Progenitor cell of endocrine pancreas (in vitro differentiated cells): ENCODE measurements at places on chromosomes 5 and 9. TPM values are rescaled to one million over a fixed set of nuclear protein-coding genes. Genes with fewer than 3 reads are reported as not detected.

Gene SLC1A1
- total RNA-seq = 3.8 and 5.6 TPM in 2 replicates

Gene MOB3B
- 15.3 and 15.4 TPM in 2 replicates for total RNA-seq

- DNase-seq = no peak
- peaks cover 1% of the 10 kb centered on the region for H3K4me1 ChIP-seq
- H3K36me3 ChIP-seq = peaks cover 2% of the 10 kb centered on the region
- no peak overlapping the region for H3K27ac ChIP-seq
- peaks cover 27% of the 10 kb centered on the region for H3K27me3 ChIP-seq
Measured at GRCh38 chr9:127368852-127369402, 28.0 kb upstream of the SLC2A8 start.

DNA sequence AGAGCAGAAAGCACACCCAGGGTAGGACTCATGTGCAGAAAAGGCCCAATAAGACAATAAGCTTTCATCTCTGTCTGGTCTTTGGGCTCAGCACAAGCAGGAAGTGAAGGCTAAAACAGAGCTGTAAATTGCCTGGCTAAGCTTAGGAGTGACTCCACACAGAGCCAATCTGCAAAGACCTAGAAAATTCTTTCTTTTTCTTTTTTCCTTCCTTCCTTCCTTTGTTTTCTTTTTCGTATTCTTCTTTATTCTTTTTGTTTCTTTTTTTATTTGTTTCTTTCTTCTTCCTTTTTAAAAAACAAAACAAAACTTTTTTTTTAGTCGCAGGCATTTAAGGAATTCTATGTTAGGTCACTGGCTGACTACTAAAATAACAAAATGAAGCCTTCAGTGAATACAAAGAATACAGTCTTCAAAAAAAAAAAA, 12.2 kb downstream of the SLC35A4 start:
- no peak overlapping the region for H3K4me3 ChIP-seq
- no peaks in the 10 kb centered on the region for H3K27me3 ChIP-seq
- no peaks in the 10 kb centered on the region for H3K36me3 ChIP-seq

- H3K36me3 ChIP-seq = no peaks in the 10 kb centered on the region
- H3K27ac ChIP-seq = no peak overlapping the region
- H3K4me3 ChIP-seq = no peak overlapping the region
- H3K27me3 ChIP-seq = peaks cover 40% of the 10 kb centered on the region
- H3K4me1 ChIP-seq = no peaks in the 10 kb centered on the region
Measured at GRCh38 chr5:135824541-135825041, 9.9 kb upstream of the SLC25A48 start.

DNA sequence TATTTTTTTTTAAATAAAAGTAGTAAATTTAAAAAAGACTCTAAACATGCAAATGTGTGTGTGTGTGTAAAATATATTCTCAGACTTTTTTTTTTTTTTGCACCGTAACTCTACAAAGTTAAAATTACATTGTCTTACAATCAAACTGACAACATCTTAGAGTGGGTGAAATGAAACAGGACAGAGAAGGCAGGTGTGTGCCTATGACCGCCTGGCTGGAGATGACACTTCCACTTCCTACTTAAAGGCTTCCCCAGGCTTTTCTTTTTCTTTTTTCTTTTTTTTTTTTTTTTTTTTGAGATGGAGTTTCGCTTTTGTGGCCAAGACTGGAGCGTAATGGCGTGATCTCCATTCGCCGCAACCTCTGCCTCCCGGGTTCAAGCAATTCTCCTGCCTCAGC, 2.7 kb upstream of the AK1 start:
- no peak overlapping the region for H3K4me3 ChIP-seq
- no peaks in the 10 kb centered on the region for H3K27me3 ChIP-seq
- H3K4me1 ChIP-seq = peaks cover 3% of the 10 kb centered on the region
- H3K36me3 ChIP-seq = no peaks in the 10 kb centered on the region
- no peak overlapping the region for H3K27ac ChIP-seq

GRCh38 chr9:6467006-6467625, 54.1 kb downstream of the UHRF2 start:
- no peaks in the 10 kb centered on the region for H3K27me3 ChIP-seq
- H3K4me3 ChIP-seq = no peak overlapping the region
- no peak for DNase-seq
- peaks cover 8% of the 10 kb centered on the region for H3K36me3 ChIP-seq
